Sigmoid colon (tissue), 7 donors: ENCODE measurements at places on chromosomes 7 and 10. TPM values are rescaled to one million over a fixed set of nuclear protein-coding genes. Genes with fewer than 3 reads are reported as not detected.

Gene CLDN3
- 231 TPM for polyA plus RNA-seq

- peaks cover 13% of the 10 kb centered on the region for H3K4me1 ChIP-seq
- no peaks in the 10 kb centered on the region for H3K27me3 ChIP-seq
These were observed 215.6 kb downstream of the TCF7L2 start for GRCh38 chr10:113165673-113166072.

Gene HYAL4
- polyA plus RNA-seq = not detected

GRCh38 chr10:109200646-109201045 is 722.7 kb downstream of the XPNPEP1 start:
- H3K4me1 ChIP-seq = no peaks in the 10 kb centered on the region
- DNase-seq = no peak

DNA sequence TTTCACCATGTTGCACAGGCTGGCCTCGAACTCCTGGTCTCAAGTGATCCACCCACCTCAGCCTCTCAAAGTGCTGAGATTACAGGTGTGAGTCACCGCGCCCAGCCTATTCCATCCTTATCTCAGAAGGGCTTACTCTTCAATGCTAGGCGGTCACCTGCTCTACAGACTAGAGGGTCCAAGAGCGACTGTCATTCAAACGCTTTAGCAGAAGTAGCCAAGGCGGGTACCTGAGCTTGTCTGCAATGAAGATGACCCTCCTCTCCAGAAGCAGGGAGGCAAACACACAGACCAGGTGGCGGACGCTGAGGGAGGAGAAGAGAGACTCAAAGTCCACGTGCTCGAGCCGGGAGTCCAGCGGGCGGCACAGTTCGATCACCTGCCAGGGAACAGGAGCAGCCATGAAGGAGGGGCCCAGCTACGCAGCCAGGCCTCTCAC is 65.1 kb upstream of the MKRN1 start:
- no peak for DNase-seq
- H3K27ac ChIP-seq = no peak overlapping the region
- H3K36me3 ChIP-seq = no peaks in the 10 kb centered on the region
- H3K4me1 ChIP-seq = peaks cover 17% of the 10 kb centered on the region

DNA sequence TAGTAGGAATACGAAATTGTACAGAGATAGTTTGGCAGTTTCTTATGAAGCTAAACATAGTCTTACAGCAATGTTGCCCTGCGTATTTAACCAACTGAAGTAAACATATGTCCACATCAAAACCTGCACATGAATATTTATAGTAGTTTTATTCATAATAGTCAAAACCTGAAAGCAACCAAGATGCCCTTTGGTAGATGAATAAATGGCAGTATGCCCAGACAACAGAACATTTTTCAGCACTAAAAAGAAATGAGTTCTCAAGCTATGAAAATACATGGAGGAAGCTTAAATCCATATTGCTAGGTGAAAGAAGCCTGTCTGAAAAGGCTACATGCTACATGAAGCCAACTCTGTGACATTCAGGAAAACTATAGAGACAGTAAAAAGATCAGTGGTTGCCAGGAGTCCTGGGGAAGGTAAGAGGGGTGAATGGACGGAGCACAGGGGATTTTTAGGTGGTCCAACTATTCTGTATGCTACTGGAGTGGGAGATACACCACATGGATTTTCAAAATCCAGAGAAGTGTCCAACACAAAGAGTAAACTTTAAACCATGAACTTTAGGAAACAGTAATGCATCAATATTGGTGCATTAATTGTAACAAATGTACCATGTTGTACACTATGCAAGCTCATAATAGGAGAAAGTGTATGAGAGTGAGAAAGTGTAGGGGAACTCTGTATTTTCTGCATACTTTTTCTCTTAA is 17.6 kb downstream of the GPRIN2 start:
- H3K4me1 ChIP-seq = peaks cover 33% of the 10 kb centered on the region
- H3K27ac ChIP-seq = peak overlapping the region; percentile 5
- no peak overlapping the region for H3K4me3 ChIP-seq
- H3K27me3 ChIP-seq = no peaks in the 10 kb centered on the region

DNA sequence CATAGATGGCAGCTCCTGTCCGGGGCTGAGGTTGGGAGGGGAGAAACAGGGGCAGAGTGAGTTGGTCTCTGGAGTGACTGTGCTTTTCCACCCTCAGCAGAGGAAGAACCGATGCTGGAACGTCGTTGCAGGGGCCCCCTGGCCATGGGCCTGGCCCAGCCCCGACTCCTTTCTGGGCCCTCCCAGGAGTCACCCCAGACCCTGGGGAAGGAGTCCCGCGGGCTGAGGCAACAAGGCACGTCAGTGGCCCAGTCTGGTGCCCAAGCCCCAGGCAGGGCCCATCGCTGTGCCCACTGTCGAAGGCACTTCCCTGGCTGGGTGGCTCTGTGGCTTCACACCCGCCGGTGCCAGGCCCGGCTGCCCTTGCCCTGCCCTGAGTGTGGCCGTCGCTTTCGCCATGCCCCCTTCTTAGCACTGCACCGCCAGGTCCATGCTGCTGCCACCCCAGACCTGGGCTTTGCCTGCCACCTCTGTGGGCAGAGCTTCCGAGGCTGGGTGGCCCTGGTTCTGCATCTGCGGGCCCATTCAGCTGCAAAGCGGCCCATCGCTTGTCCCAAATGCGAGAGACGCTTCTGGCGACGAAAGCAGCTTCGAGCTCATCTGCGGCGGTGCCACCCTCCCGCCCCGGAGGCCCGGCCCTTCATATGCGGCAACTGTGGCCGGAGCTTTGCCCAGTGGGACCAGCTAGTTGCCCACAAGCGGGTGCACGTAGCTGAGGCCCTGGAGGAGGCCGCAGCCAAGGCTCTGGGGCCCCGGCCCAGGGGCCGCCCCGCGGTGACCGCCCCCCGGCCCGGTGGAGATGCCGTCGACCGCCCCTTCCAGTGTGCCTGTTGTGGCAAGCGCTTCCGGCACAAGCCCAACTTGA is 2.7 kb downstream of the REPIN1 start:
- no peak overlapping the region for H3K27ac ChIP-seq
- no peaks in the 10 kb centered on the region for H3K27me3 ChIP-seq
- no peak overlapping the region for H3K4me3 ChIP-seq
- H3K4me1 ChIP-seq = peaks cover 40% of the 10 kb centered on the region
- H3K36me3 ChIP-seq = peaks cover 14% of the 10 kb centered on the region

- no peaks in the 10 kb centered on the region for H3K27me3 ChIP-seq
- H3K36me3 ChIP-seq = no peaks in the 10 kb centered on the region
- H3K4me3 ChIP-seq = peak overlapping the region; percentile 86
These were observed 620 bp downstream of the SLK start for GRCh38 chr10:103967448-103968071.

- H3K4me1 ChIP-seq = no peaks in the 10 kb centered on the region
- H3K4me3 ChIP-seq = no peak overlapping the region
- no peaks in the 10 kb centered on the region for H3K27me3 ChIP-seq
- H3K36me3 ChIP-seq = no peaks in the 10 kb centered on the region
- DNase-seq = no peak
These were observed 140.6 kb upstream of the JCAD start for GRCh38 chr10:30200017-30200415.

Gene SRRM3
- 2.2 TPM for polyA plus RNA-seq
